Activated CD8-positive, alpha-beta memory T cell treated with anti-CD3 and anti-CD28 coated beads for 4 hours (primary cell): ENCODE measurements at places on chromosomes 2 and 18.

GRCh38 chr18:79684787-79685186 lies 5.2 kb downstream of the CTDP1 start:
- DNase-seq: no peak

DNA sequence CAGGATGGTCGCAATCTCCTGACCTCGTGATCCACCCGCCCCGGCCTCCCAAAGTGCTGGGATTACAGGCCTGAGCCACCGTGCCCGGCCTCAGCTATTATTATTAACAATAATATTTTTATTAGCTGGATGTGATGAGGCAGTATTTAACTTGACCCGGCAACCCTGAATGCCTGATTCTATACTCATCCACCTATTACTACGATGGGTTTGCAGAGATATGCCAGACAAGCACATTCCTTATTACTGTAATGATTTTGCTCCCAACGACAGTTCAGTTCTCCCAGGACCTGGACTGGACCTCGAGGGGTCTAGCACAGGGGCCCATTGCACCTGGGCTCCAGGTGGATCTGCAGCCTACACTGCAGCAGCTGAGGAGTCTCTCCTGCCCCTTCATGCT lies 32.6 kb downstream of the BMP10 start:
- DNase-seq: no peak

- DNase-seq: no peak
Observed at GRCh38 chr2:126449677-126450076, 206.3 kb upstream of the GYPC start.

DNA sequence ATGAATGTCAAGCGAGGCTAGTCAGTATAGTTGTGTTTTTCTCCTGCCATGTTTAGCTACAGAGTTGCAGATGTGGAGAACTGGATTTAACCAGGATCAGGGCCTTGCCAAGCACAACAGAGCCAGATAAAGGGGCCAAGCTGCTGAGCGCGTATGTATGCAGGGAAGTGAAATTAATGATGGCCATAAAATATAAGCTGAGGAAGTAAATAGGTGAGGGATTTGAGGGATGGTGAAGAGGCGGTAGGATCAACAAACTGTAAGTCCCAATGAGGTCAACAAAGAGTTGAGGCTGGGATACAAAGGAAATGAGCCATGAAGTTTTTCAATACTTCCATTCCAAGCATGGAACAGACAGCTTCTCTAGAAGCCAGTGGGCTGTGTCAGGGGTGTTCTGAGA lies 10.6 kb downstream of the LRP2 start:
- DNase-seq: no peak

DNA sequence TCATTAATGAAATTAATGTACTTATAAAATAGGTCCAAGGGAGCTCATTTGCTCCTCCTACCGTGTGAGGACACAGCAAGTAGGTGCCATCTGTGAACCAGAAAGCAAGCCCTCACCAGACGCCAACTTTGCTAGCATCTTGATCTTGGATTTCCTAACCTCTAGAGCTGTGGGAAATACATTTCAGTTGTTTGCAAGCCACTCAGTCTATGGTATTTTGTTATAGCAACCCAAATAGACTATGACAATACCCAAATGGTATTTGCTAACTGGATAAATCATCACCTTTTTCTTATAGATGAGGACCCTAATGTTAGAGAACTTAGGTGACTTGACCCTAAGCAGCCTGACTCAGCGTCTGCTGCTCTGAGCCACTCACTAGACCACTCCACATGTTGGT lies 379.6 kb downstream of the HRH4 start:
- DNase-seq: no peak

GRCh38 chr2:96685577-96686459 lies 43.3 kb downstream of the FER1L5 start:
- no peak for DNase-seq
